Stimulated activated naive CD4-positive, alpha-beta T cell treated with Interleukin-2 at 50 U/mL for 16 hours (primary cell): ENCODE measurements at places on chromosomes 7 and 10.

DNA sequence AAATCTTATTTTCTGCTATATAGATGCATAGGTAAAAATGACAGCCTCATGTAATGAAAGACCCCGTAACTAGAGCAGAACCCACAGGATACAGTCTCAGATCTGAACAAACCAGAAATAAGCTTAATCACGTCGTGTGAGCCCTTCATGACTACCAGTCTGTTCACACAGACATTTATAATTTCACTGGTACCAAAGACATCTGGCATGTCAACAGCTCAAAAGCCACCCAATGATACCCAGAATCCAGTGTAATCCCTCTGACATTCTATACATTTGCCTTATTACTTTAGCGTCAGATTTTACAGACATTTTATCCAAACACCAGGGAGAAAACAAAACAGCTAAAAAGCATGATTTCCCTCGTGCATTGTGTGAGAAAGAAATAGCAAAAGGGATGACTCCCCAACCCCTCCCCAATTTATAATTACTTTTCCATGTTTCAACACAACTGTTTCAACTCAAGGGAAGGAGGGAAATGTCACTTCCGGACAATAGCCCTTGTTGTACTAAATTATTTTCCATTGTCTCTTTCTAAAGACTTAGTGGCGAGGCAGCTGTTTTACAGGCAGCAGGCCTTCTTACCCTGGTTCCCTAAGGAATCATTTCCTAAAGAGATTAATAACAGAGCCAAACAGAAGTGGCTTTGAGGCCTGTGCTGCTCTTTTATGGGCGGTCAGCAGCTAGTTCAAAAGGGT, 33.2 kb downstream of the DOCK4 start:
- DNase-seq: no peak

DNA sequence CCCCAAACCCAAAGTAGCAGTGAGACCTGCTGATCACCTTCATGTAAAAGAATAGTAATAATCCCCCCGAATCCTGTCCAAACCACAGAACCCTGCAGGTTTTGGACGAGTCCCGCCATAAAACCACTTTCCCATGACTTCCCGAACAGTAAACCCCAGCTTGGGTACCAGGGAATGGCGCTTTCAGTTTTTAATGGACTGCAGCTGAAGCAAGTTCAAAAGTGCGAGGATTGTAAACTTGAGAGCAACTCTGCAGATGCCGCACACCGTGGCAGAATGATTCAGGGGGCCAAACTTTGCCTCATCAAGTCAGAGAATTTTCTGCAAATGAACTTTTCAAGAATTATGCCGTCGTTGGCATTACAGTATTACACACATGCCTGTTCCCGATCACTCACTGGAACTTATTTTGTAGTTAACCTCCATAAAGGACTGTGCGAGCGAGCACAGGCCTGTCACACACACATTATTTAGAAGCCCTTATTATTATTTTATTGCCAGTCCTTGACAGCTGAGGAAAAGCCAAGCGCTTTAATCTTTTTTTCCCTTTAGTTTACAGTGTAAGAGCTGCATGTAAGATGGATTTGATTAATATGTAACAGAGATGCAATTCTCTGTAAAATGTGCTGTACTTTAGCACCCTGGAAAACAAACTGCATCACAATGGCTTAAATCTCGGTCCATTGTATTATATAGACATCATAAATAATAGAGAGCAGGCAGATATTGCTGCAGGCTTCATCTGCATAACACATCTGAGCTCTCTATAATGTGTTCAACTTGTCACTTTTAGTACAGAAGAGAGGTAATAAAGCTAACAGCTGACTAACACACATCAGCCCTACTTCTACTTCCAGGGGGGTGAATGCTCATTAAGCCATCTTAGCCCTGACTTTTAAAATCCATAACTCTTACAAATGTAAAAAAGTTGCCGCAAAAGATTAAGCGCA, 493.5 kb upstream of the GALNT17 start:
- no peak for DNase-seq

DNA sequence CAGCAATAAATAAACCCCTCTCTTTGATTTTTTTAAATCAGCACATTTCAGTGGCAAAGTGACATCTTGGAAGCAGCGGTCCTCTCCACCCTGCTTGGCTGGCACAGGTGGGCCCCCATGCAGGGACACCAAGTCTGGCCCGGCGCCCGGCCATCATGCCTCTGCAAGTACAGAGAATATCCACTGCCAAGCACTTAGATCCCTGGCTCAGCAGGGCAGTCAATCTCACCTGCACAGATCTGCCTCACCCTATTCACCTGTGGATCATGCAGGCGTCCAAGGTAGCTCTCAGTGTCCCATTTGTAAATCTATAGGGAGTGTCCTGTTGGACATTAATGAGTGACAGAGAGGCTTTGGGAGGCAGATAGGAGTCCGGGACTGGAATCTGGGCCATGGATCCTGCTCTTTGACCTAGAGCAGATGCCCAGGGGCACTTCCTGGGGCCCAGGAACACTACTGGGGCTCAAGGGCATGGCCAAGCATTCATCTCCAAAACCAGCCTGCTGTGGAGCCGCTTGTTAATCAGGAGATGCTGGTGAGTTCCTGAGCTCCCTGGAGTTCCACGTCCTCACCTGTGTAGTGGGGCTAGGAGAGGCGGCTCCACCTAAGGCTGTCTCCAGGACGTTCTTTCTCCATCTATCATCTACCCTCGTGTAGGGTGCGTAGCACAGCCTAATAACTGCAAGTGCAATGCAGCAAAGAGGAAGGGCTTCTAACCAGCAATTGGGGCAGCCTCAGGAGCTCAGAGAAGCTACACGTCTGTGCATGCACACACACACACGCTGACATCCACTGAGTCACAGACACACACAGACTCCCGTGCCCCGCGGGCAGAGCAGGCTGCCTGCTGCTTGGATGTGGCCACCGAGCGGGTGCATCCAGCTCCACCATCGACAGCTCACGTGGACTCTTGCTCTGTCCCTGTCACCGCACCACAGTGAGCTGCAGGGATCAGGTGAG, 123.6 kb downstream of the OAT start:
- no peak for DNase-seq

DNA sequence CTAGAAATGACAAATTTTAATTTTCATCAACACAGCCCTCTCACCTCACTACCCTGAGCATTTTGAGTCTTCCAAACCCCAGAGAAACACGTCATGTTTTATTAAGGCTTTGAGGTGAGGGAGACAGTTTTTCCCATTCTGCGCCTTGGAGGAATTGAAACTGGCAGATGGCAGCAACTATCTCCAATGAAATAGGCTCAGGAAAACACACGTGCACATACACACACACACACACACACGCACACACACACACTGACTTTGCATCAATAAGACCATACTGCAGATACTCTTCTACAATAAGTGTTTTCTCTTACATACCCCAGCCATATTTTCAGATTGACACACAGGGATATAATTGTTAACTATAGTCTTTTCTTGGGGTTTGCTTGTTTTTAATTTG, 3.2 kb upstream of the SFTPA2 start:
- no peak for DNase-seq

- no peak for DNase-seq
Measured at GRCh38 chr7:1787241-1787640, 117.2 kb downstream of the ELFN1 start.

GRCh38 chr10:99913831-99914235, 95.9 kb downstream of the DNMBP start:
- no peak for DNase-seq

GRCh38 chr10:25382029-25382810, 207.4 kb downstream of the GPR158 start:
- no peak for DNase-seq
